Esophagus squamous epithelium (tissue), 5 donors: ENCODE measurements at places on chromosomes 13 and 19. TPM values are rescaled to one million over a fixed set of nuclear protein-coding genes. Genes with fewer than 3 reads are reported as not detected.

DNA sequence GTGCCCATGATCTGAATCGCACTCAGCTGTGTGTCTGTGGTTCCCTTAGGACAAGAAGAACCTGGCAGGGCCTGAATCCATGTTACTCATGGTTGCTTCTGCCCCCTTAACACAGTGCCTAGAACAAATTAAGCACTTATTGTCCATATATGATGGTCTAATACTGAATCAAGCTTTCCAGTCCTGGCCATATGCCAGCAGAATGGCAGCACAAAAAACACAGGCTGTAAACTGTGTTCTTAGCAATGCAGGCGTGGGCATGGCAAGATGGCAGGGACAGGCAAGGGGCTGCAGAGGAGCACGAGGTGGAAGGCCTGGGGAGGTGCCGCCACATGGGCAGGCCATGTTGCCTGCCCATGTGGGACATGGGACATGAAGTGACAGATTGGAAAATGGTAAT, 68.2 kb downstream of the LATS2 start:
- H3K4me3 ChIP-seq: no peak overlapping the region
- H3K36me3 ChIP-seq: peaks cover 43% of the 10 kb centered on the region
- H3K27me3 ChIP-seq: no peaks in the 10 kb centered on the region
- no peak overlapping the region for H3K27ac ChIP-seq

DNA sequence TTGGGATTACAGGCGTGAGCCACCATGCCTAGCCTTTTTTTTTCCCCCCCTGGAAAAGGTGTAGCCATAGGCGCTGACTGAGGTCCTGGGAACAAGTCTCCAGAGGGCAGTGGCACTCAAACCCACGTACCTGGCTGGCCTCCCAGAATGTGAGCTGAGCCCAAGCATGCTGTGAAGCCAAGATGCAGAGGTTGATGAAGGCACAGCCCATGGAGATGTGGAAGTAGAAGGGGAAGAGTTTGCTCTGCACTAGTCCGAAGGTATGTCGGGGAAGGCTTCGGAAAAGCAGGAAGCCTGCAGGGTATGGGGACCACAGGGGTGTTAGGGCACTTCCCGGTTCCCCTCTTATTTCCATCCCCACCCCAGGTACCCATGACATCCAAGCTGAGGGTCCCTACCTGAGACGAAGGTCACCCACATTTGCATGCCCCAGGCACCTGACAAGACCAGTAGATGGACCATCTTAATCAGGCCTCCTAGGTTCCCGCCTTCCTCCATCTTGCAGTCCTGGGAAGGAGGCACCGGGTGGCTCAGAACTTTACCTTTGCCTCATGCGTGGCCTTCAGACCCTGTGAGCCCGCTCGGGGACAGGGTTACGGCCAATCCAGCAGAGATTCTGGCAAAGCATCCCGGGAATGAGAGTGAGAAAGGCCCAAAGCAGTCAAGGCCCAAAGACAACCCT, 805 bp downstream of the TMEM205 start:
- H3K27ac ChIP-seq: peak overlapping the region; percentile 91
- peaks cover 50% of the 10 kb centered on the region for H3K4me1 ChIP-seq
- H3K27me3 ChIP-seq: no peaks in the 10 kb centered on the region
- peak overlapping the region; percentile 83 for H3K4me3 ChIP-seq
- no peaks in the 10 kb centered on the region for H3K36me3 ChIP-seq

DNA sequence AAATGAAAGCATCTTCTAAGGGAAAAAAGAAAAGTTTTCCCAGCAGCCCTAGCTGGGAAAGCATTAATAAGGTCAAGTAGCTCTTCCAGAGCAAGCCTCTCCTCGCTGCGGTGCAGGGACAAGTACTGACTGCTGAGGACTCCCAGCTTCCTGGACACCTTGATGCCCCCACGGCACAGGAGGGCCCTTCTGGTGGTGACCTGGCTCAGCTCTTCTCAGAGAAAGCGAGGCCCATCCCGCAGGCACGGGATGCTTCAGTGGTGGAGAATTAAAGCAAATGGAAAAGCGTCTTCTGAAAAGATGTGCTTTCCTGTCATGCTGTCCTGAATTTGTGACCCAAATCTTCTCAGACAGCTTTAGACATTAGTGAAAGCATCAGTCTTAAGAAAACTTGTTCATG, 38.8 kb upstream of the LATS2 start:
- no peaks in the 10 kb centered on the region for H3K27me3 ChIP-seq
- H3K36me3 ChIP-seq: no peaks in the 10 kb centered on the region
- no peak overlapping the region for H3K27ac ChIP-seq
- no peak overlapping the region for H3K4me3 ChIP-seq
- H3K4me1 ChIP-seq: no peaks in the 10 kb centered on the region
- no peak for DNase-seq

The VSTM1 gene
- not detected for total RNA-seq

The FLT3LG gene
- 1.2 TPM for total RNA-seq

The KRI1 gene
- 30.3 TPM for total RNA-seq

DNA sequence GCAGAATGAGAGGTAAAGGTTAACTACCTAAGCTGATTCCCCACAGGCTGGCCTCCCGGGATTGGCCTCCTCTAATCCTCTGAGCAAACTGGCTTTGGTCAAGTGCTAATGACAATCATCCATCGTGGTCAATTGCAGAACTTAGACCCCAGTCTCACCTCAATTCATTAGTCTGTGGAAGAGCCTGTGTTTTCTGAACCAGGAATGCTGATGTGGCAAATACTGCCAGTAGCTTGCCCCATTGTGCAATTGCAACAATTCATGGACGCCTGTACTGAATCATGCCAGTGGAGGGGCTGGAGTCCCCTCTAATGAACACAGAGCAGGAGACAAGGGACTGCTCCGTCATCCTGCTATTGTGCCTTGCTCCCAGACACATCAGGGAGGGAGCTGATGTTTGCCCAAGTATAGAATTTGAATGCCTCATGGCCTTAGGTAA, 1256.5 kb downstream of the EFNB2 start:
- no peak overlapping the region for H3K27ac ChIP-seq
- no peaks in the 10 kb centered on the region for H3K36me3 ChIP-seq

The ZNF493 gene
- 24.2 TPM for total RNA-seq

The KCNJ14 gene
- total RNA-seq: 0.88 TPM

GRCh38 chr13:78138756-78139155, 220.1 kb upstream of the EDNRB start:
- no peak for DNase-seq
- H3K36me3 ChIP-seq: no peaks in the 10 kb centered on the region
- no peaks in the 10 kb centered on the region for H3K27me3 ChIP-seq
- H3K4me1 ChIP-seq: no peaks in the 10 kb centered on the region
- H3K27ac ChIP-seq: no peak overlapping the region

GRCh38 chr13:52454459-52454819, 839 bp upstream of the CKAP2 start:
- peak overlapping the region; percentile 93 for H3K27ac ChIP-seq
- H3K36me3 ChIP-seq: no peaks in the 10 kb centered on the region
- peak overlapping the region; percentile 77 for H3K4me3 ChIP-seq
- H3K4me1 ChIP-seq: peaks cover 69% of the 10 kb centered on the region
- DNase-seq: no peak

The ZNF726 gene
- total RNA-seq: 2.1 TPM

DNA sequence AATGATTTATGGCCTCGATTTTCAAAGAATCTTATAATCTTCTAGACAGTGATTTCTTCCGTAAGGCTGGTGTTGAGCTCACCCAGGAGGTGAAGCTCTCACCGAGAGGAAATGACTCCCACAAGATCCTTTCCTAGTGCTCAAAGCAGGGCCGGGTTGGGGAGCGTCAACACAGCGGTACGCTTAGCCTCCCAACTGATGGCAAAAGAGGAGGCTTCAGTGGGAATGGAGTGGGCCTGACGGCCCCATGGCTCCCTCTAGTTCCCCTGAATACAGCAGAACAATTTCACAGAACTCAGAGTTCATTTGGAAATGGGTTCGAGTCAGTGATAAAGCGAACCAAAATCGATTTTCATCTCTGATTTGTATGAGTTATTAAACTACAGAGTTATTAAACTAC, 449.5 kb downstream of the KLF12 start:
- H3K36me3 ChIP-seq: no peaks in the 10 kb centered on the region
- peaks cover 15% of the 10 kb centered on the region for H3K4me1 ChIP-seq
- peak overlapping the region; percentile 51 for H3K27ac ChIP-seq
- no peaks in the 10 kb centered on the region for H3K27me3 ChIP-seq
- no peak for DNase-seq

The ERICH4 gene
- not detected for total RNA-seq
